ENCODE measurements at places on chromosomes 5 and 9.

DNA sequence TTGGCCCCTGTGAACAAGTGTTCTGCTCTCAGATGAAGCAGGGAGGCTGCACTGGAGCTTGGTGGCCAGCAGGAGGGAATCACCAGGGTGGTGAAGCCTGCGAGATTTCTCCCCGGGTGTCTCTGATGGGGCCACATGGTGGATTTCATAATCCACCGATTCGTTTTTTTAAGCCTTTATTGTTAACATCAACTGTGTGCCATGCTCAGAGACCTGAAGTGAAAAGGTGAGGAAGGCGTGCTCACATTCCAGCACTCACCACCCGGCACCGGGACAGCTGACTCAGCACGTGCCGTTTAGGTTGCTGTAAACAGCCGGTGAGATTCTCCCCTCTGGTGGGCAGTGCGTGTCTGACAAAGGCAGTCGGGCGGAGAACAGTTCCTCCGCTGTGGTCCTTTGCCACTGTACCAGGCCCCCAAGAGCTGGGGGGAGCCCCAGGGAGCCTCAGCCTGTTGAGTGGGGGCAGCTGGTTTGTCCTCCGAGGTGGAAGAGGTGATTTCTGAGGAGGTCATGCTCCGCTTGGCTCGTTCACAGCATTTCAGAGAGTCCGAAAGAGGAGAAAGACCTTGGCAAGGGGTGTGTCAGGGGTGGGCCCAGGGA is 12.7 kb upstream of the AHRR start:
- no peak for DNase-seq

- no peak for DNase-seq
Observed at GRCh38 chr5:96280946-96281393, 152.1 kb downstream of the PCSK1 start.

GRCh38 chr5:149912226-149912871 is 32.2 kb downstream of the PDE6A start:
- peak; percentile 96 for DNase-seq

DNA sequence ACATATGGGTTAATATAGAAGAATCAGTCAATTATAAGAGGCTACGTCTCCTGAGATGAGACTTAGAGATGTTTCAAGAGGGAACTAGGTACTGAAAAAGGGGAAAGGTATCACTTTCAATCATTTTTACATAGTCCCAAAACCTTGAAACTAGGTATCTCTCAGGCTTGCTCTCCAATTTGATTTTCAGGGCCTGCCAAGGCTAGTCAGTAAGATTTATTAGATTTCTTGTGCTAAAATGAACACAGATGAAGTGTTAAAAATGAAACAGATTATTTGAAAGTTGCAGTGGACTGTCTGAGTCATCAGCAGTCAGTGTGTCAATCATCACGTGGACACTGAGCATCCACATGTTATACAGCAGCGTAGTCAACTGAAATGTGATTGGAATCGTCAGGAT is 591.1 kb downstream of the DTWD2 start:
- DNase-seq = no peak

- DNase-seq = no peak
Observed at GRCh38 chr5:133149345-133149744, 97.5 kb downstream of the HSPA4 start.

- DNase-seq = no peak
Observed at GRCh38 chr5:54870271-54870670, 115.1 kb downstream of the ESM1 start.

GRCh38 chr9:91361291-91362050 is at the start of gene AUH:
AUH (minus strand) TSS chr9:91361918; CDS start chr9:91361889, 29 bp downstream.
- DNase-seq = peak; percentile 94

- DNase-seq = no peak
Observed at GRCh38 chr9:26413611-26414010, 479.0 kb downstream of the CAAP1 start.

GRCh38 chr9:100601216-100601615 is 23.3 kb downstream of the CAVIN4 start:
- DNase-seq = peak; percentile 59

- DNase-seq = no peak
Observed at GRCh38 chr5:83396662-83397061, 74.9 kb upstream of the VCAN start.

GRCh38 chr5:151150471-151151262 is 6.9 kb downstream of the ANXA6 start:
- DNase-seq = peak; percentile 22

GRCh38 chr5:78974011-78974410 is 11.1 kb downstream of the ARSB start:
- no peak for DNase-seq

GRCh38 chr9:95074632-95075031 is 242.9 kb downstream of the FANCC start:
- DNase-seq = no peak

DNA sequence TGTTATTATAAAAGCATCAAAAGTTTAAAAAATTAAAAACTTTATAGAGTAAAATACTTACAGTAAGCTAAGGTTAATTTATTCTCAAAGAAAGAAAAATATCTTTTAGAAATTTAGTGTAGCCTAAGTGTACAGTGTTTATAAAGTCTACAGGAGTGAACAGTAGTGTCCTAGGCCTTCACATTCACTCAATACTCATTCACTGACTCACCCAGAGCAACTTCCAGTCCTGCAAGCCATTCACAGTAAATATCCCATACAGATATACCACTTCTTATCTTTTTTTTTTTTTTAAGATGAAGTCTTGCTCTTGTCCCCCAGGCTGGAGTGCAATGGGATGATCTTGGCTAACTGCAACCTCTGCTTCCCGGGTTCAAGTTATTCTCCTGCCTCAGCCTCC is 73.1 kb upstream of the FST start:
- DNase-seq = no peak

DNA sequence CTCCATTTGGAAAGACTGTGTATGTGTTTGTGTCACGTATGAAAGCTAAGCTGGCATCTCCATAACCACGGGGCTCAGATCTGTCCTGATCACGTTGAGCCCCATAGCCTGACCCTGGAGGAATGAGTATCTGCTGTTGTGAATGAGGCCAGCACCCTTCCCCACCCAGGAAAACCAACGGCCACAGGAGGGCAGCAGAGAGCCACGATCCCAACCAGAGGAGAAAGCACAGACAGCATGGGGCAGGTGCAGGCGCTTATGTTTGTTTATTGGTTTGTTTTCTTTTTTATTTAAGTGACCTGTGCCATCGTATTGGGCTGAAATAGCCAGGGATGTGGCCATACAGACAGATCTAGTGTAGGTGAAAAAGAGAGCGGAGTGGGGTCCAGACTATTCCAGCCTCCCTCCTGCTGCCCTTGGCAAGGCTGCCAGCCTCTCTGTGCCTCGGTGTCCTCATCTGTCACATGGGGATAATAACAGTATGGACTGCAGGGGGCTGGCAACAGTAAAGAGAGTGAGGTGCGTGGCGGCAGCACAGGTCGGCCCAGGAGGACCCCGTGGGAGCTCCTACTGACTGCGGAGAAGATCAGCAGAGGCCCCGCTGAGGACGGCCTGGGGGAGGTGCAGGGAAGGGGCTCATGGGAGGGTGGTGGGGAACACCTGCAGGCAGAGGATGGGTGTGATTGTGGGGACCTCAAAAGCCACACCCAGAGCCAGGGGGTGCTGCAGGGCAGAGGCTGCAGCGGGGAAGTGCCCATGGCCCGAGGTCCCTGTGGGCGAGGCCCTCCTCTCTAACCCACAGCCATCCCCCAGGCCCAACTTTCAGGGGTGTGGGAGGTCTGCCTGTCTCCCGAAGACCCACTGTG is 12.1 kb downstream of the OR2V2 start:
- DNase-seq = peak; percentile 94

DNA sequence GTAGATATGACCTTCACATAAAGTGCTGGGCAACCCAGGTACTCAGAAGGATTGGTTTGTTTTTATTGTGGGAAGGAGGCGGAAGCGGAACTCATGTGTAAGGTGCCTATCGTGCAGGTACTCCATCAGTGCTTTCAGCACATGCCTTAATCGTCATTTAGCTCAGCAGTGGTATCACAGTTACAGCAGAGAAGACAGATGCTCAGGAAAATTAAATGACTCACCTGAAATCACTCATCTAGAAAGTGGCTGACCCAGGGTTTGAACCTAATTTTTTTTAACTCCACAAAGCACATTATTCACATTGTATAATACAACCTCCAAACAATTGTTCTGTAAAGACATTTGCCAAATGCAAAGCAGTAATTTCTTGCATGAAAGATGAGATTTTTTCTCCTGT is 2.2 kb downstream of the C5orf46 start:
- no peak for DNase-seq

- DNase-seq = no peak
Observed at GRCh38 chr9:101326501-101326900, 58.3 kb downstream of the BAAT start.

DNA sequence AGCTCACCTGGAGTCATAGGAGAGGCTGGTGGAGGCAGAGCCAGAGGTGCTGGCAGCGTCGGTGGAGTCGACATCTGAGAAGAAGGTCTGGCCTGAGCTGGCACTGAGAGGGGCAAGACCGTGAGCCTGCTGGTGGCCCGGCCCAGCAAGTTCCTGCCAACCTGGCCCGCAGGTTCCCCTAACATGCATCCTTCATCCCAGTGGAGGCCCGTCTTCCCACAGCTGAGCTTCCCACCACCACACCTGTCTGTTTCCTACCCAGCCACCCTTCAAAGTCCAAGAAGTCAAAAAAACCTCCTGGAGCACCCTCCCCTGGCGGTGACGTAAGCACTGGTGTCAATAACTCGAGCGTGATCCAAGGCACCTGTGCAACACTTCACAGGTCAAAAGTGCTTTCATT is 16.9 kb downstream of the PHF19 start:
- no peak for DNase-seq

All from erythroblast (primary cell).